ENCODE measurements at places on chromosomes 7 and 10.

DNA sequence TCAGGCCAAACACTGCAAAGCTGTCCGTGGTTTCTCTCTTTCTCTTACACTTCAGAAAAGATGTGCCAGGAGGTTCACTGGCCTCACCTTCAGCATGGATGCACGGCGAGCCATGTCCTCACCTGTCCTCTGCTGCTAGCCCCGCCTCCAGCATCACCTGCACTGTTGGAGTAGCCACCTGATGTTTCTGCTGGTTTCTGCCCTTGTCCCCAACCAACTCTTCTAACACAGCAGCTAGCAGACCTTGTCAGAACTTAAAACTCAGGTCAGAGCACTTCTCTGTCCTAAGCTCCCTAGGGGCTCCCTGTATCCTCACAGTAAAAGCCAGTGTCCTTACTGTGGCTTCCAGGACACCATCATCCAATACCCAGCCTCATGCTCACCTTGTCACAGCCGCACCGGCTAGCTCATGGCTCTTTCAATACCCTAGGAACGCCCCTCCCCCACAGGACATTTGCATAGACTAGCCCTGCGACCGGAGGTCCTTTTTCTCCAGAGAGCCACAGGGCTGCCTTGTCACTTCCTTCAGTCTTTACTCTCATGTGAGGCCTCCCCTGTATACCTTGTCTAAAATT, 15.2 kb downstream of the PALD1 start:
- no peak for DNase-seq

DNA sequence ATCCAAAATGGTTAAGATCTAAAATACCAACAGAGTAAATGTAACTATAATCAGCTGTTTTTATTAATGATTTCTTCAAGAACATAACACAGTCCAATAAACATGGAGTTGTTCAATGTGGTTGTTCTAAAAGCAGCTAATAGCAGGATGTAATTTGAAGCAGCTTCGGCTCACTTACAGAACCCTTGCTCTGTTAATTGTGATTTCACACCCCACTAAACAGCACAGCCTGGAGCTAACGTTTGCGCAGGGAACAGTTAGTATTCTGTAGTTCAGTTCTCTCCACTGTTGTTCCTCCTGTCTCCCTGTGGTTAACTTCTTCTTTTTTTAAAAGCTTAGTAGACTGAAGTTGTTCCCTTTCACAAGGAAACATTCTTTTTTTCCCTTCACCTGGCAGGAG, 104.0 kb downstream of the GRM3 start:
- no peak for DNase-seq

DNA sequence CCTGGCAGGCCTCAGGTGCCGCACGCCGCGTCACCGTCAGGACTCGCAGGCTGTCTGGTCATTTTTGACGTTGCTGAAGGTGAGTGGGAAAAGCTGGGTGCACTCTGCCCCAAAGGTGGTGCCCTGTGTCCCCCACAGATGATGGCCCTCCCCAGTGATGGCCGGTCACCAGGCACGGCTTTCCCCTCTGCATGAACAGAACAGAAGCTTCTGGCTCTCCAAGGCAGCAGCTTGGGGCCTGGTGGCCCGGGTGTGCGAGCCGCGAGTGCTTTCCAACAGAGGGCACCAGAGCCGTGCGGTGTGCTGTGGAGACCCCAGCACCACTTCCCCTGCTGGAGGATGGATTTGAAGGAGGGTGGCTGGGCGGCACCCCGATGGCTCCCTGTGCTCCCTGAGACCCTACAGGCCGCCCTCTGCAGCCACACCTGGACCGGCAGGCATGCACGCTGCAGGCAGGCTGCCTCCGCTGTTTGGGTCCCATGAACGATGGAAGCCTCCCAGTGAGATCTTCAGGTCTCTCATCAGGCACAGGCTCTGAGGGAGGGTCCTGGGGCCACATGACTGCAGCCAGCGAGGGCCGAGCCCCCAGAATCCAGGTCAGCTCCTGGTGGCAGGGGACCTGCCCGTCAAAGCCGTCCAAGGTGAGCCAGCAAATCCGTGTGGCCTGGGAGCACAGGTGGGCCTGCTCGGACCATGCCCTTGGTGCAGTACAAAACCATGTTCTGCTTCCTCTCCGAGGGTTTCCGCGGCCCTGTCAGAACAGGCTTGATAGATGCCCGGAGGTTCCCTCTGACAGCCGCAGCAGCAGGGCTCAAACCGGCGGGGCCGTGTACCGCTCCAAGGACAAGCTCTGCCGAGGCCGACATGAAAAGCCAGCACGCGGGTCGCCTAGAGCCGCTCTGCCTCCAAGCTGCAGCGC, 195.4 kb downstream of the EBF3 start:
- no peak for DNase-seq

- no peak for DNase-seq
Measured at GRCh38 chr7:107920048-107920772, 29.2 kb downstream of the DLD start.

DNA sequence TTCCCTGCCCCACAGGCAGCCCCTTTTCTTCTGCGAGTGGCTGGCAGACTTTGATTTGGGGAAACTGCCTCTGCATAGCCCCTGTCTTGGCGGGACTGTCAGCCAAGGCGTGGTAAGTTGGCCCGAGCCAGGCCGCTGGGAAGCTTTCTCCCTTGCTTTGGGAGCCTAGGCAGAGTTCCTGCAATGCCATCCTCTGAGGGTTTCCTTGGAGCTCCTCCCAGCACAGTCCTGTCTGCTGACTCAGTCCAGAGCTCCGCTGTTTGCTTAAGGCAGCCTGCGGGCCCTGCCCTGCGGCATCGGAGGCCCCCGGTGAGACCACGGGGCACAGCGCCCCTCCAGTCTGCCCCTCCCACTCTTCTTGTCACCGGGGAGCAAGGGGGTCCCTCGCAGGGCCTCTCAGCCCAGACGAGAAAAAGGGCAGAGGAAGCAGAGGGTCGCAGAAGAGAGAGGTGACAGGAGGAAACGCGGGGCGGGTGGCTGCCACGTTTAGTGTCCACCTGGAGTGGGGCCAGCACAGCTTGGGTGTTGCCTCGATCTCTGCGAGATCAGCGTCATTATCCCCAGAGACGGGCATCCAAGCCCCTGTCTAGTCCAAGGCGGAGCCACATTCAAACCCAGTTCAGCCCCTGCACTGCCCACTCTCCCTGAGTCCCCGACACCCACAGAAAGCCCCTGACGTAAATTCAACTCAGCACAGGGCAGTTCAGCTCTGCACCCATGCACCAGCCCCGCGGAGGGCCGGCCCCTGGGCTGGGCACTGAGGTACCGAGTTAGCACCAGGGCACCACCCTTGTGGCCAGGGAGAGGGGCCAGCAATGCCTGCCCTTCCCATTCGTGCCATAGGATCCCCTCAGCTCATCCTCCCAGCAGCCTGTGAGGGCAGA, 59.0 kb upstream of the CHST15 start:
- no peak for DNase-seq

GRCh38 chr7:154916856-154917807, 85.8 kb downstream of the PAXIP1 start:
- no peak for DNase-seq

DNA sequence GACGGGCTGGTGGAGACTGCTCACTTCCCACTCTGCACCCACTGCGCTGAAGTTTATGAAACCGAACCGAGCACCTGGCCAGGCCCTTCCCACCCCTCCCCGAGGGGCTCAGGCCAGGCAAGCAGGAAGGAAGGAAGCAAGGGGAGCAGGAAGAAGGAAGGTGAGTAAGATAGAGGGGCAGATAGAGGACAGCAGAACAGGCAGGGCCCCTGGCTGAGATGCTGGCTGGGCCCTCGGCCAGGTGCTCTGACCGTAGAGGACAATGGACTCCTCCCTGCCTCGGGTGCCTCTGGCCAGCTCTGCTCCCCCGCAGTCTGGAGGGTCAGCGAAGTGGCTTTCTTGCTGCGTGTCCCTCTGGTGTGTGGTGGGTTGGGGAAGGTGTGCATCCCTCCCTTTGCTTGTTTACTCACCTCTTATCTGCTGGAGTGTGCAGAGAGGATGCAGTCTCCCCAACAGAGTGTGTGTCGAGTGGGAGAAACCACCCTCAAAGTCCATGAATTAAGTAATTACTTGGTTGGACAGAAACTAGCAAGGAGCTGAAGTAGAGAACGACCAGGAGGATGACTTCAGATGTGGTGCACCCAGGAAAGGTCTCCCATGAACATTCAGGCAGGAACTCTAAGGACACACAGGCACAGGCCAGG, 82.8 kb upstream of the PPP2R2D start:
- no peak for DNase-seq

DNA sequence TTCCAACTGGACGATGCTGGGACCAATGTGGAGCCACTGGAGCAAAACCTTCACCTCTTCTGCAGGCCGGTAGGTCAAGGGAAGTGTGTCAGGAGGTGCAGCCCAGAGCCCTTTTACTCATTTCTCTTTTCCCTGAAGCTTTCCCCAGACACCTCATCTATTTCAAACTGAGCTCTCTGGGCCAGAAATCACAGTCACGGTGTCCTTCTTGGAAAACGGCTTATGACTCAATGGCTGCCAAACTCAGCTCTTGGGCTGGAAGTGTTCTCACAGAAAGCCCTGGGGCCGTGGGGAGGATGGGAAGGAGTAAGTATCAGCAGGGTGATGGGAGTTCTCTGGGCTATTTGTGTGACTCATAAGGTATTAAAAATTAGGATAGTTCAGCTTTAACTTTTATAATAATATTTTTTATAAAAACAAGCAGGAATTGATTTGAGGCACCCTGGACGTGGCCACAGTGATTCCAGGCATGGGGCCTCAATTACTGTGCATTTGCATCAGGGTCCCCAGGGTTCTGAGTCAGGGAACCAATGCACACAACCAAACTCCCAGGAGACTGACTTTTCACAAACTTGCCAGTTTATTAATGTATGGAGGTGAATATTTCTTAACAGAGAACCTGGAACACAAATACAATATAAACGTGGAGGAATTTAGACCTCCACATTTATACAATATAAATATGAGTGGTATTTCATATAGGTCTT, 187.4 kb upstream of the TMEM72 start:
- DNase-seq: no peak

GRCh38 chr7:72080865-72081510, 331.1 kb downstream of the CALN1 start:
- no peak for DNase-seq

- no peak for DNase-seq
Measured at GRCh38 chr7:23207884-23208283, 26.0 kb downstream of the NUP42 start.

DNA sequence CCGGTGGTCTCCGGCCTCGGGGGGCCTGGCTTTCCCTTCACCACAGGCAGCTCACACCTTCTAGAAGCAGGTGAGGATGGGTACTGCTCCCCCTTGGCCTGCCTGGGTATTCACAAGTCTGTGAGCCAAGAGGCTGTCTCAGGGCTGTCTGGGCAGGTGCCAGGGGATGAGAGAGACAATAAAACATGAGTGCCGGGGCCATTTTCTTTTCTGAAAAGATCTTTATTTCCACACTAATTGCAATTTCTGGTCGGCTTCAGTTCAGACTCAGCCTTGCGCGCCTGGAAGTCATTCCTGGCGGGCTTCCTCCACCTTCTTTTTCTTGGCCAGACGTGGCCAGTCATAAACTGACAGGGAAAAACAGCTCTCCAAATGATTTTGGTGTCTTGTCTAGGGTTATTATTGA, 171.2 kb downstream of the ARHGAP12 start:
- DNase-seq: no peak

GRCh38 chr10:27372095-27372494, 131.5 kb upstream of the ACBD5 start:
- DNase-seq: no peak

- DNase-seq: no peak
Measured at GRCh38 chr10:110446954-110447608, 50.6 kb upstream of the DUSP5 start.

DNA sequence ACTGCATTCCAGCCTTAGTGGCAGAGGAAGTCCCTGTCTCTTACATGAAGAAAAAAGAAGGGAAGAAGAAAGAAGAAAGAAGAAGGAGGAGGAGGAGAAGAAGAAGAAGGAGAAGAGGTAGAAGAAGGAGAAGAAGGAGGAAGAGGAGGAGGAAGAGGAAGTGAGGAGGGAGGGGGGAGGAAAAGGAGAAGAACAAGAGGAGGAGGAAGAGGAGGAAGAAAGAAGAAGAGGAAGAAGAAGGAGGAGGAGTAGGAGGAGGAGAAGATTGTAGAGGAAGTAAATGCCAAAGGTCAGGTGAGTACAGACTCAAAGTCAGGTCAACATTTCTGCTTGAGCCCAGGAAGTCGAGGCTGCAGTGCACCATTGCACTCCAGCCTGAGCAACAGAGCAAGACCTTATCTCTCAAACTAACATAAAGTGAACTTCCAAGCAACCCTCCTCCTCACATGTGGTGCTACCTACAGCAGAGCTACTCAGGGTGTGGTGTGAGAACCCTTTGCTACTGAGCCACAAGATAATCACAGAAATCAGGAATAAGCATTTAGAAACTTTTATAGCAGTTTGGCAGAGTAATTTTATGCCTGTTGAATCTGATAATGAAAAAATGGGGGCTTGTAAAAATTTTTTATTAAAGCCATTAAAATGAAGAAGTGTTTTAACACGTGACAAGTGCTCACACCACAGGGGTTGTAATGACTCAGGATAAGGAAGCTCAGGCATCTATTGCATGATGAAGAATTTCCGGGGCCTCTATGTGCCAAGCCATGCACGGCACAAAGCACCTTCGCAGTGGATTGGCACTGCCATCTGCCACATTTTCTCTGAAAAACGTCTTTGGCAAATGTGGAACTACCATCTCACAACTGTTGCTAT, 224.9 kb upstream of the AUTS2 start:
- no peak for DNase-seq

- no peak for DNase-seq
Measured at GRCh38 chr10:88116481-88116880, 253.1 kb downstream of the PTEN start.

DNA sequence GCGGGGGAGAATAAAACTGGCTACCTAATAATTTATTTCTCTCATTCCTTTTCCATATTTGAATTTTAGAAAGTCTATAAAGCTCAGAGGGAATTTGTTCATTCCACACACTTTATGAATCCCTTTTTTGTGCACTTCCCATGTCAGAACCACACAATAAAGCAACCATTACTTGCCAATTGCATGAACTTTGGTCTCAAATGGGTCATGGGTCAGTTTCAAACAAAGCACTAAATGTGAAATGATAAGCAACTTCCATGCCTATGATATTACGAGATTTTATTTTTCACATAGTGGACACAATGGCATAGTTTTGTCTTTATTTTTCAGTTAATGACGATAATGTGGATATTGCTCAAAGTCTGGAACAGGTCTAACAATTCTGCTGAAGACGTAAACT, 18.6 kb upstream of the RELN start:
- no peak for DNase-seq

- no peak for DNase-seq
Measured at GRCh38 chr7:139982927-139983920, 79.5 kb downstream of the PARP12 start.

GRCh38 chr10:19663344-19663743, 152.9 kb upstream of the PLXDC2 start:
- DNase-seq: no peak

GRCh38 chr10:6537770-6538169, 42.3 kb downstream of the PRKCQ start:
- no peak for DNase-seq

All from CD4-positive, alpha-beta T cell treated with Interleukin-4 for 4 hours (primary cell).